ENCODE measurements at places on chromosomes 12 and 14.
A peak's percentile ranks its signal among the peaks of the same experiment; 100 is the strongest.

DNA sequence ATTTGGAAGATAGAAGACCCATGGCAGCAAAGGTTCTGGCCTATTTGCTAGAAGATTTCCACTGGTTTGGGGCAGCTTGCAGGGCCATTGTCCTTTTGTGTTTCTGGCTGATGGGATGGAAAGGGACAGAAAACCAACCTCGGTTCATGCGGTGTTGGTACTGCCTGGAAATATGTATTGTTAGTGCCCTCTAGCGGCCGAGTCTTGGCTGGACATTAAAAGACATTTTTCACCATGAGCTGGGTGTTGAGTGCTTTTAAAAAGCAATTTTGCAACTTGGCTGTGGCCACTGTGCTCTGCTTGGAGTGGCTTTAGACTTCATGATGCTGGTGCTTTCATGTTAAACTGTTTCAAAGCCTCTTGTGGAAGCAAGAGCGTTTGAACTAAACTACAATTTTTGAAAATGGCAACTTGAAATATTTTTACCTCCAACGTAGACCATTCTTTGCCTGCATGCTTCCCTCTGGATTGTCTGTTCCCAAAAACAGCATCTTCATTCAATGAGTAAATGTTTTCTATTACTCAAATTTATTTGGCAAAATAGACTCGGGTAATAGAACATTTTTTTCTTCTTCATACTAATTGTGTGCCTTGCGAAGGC is 102.7 kb upstream of the TBX5 start:
- no peak for DNase-seq

DNA sequence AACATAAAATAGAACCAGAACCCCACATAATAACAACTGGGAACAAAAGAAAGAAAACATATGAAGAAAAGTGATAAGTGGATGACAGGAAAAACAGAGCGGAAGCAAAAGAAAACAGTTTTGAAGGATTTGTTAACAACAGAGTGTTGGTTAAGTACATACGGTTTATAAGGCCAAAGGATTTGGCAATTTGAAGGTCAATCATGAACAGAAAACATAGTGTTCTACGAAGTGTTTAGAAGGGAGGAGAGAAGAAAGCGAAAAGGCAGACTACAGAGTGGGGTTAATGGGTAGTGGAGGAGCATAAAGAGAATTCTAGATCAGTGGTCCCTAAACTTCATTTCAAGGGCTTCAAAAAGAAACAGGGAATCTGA is 3.9 kb upstream of the AP4S1 start:
- no peak for DNase-seq

DNA sequence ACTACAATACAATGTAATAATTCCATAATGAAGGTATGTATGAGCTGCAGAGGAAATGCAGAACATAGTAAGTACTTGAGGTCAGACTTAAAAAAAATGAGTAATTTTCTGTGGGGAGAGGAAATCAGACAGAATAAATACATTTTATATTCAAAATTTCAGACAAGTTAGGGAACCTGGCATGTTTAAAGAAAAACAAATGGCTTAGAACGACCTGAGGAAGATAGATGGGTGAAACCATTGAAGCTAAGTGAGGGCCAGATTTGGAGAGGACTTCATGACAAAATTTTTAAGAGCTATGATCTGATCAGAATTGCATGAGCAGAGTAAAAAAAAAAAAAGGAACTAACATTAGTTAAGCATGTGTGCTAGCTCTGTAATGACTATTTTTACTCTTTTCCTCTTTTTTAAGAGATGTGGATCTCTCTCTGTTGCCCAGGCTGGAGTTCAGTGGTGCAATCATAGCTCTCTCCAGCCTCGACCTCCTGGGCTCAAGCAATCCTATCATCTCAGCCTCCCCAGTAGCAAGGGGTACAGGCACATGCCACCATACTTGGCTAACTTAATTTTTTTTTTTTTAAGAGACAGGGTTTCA is 157.6 kb upstream of the PDE3A start:
- no peak for DNase-seq

GRCh38 chr12:79925492-79925891 is 9.4 kb downstream of the PPP1R12A start:
- DNase-seq = no peak

DNA sequence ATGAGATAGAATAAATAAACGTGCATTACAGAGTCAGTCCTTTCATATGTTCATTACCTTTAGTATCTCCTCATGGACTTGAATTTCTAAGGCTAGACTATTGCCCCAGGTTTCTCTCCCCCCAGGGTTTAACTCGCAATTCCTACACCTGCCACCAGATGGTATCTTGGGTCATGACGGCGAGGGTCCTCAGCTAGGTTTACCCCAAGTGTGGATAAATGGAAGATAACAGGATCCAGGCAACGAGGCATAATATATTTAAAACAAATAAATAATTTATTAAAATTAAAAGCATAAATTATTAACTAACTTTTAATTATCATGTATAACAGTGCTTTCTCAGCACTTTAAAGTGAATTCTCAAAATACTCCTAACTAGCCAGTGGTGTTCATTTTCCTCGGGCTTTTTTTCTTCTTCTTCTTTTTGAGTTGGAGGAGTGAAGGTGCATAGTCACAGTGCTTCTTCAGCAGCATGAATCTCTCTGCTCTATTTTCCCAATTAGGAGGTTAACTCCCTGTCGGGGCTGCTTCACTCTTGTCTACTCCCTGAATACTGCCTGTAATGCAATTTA is 243.5 kb upstream of the CAND1 start:
- no peak for DNase-seq

DNA sequence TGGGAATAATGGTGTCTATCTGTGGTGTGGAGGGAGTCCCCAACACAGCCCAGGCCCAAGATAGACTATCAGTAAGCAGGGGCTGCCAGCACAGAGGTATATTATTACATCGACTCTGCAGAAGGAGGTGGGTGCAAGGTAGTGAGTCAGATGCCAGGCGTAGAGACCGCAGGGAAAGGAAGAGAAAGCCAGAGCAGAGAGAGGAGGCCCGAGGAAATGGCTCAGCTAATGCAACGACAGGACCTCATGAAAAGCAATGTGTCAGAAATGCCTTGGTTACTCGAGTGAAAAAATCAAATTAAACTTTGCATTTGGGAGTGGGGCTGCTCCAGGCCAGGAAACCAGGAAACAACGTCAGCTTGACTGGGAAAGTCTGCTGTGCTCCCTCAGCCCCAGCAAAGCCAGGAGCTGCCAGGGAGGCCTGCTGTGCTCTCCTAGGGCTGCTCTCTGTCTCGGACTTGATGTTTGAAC is 173.2 kb downstream of the SUDS3 start:
- DNase-seq = no peak

GRCh38 chr12:124928912-124929530 is 14.6 kb upstream of the UBC start:
- no peak for DNase-seq

GRCh38 chr14:43410631-43411030 is 1096.5 kb downstream of the FSCB start:
- DNase-seq = no peak

DNA sequence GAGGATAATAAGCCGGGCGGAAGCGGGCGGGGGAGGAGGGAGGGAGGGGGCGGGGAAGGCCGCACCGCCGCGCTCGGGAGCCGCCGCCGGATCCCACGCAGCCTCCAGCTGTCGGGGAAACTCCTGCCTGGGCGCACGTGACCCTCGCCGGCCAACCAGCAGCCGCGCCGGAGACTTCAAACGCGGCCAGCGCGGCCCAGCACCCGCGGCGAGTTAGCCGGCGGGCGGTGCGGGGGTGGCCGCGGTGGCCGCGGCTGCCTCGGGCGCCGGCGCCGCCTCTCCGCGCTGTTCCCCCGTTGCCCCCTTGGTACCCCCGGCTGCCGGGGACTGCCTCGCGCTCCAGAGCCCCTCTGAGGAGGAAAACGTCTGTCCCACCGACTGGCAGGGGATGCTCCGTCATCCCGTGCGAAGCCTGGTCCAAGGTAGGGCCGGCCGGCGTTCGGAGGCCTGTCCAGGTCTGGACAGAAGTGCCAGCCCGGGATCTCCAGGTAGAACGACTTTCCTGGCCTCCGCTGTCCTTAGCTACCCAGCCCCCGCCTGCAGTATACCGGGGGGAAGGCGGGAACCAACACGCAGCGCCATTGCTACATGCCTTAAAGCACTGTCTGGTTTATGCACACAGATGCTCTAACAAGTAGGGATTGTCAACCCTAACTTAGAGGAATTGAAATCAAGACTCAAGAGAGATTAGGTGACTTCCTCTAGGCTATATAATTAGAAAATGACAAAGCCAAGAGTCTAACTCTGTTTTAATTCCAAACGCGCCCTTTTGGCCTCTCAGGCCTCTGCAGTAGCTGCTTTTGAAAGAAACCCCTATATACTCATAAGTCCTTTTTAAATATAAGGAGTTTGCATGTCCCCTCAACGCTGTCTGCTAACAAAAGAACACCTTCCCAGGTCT is at the start of gene YAF2:
YAF2 (minus strand) TSS at position 9 of the 901 bp plus-strand sequence. CDS start 68 bp downstream, outside the sequence.
- peak; percentile 69 for DNase-seq

DNA sequence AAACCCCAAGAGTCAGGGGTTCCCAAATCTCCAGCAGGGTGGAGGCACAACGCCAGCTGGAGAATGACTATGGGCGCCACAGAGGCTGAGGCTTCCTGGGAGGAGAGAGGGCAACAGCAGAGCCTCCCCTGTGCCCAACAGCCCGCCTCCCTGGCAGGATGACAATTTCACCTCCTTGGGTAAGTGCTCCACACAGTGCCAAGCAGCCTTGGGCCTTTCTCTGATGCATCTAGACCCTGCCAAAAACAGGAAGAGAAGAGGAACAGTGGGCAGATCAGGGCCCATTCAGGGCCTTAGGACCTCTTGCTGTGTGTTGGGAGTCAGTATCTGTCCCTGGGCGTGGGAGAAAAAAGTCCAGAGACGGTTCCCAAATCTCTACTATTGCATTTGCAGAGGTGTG is 5.0 kb upstream of the OR10P1 start:
- no peak for DNase-seq

DNA sequence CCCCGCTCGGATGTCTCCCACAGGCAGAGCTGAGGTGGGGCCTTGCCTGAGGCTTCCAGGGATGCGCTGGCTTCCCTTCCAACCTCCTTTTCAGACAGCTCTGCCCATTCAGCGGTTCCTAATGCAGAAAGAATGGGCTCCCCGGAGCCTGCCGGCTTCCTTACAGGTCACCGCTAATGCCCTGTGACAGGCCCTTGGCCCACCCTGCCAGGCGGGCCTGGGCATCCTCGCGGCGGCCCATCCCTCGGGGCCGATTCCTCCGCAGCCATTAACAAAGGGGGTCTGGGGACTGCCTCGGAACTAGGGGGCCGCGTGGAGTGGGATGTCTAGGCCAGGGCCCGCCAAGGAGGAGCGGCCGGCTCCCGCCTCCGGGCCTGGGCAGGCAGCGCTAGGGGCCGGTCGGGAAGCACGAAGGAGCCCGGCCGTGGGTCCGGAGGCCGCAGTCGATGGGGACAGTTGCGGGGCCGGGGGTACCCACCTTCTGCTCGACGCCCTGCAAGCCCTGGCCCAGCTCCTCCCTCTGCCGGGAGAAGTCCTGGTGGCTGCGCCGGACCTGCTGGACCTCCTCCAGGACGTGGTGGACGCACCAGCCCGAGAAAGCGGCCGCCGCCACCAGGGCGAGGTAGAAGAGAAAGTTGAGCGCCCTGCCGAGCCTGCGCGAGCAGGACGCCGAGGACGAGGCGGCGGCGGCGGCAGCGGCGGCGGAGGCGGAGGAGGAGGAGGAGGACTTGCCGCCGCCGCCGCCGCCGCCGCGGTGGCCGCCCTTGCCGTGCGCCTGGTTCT is 738 bp downstream of the CKAP4 start:
- no peak for DNase-seq

- no peak for DNase-seq
Measured at GRCh38 chr12:95318071-95318545, 100.5 kb downstream of the VEZT start.

DNA sequence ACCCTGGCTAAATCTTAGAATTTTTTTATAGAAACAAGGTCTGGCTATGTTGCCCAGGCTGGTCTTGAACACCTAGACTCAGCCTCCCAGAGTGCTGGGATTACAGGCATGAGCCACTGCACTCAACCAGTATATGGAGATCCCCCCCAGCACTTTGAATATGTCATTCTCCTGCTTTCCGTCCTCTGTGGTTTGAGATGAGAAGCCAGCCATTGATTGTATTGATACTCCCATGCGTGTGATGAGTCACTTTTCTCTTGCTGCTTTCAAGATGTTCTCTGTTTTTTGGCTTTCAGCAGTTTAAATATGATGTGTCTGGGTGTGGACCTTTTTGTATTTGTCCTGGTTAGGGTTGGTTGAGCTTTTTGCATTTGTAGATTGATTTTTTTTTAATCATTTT is 75.2 kb upstream of the DNM1L start:
- peak; percentile 58 for DNase-seq

DNA sequence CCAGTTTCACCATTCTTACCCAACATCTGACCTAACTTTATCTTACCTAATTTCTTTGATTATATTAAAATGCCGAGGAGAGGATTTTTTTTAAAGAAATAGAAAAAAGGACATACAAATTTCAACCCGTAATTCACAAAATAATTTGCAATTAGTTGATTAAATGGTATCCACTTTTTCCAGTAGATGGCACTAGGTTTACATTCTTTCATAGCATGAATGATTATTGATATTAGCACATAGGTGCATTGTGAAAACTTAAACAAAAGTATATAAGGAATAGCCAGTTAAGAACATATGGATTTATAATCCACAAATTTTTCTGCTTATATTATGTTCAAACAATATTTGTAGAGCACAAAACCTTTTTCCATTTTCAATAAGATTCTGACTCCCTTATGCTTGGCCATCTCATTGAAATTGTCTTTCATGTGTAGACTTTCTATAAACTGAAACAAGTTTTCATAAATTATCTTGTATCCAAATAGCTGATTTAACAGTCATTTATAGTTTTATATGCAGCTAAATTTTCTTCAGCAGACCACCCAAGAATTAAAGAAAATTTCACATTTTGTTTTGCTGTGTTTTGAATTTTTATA is 35.3 kb downstream of the MSRB3 start:
- DNase-seq = no peak

GRCh38 chr12:133106253-133106652 is 23.8 kb downstream of the ZNF891 start:
- DNase-seq = no peak

- DNase-seq = no peak
Measured at GRCh38 chr12:131776237-131776889, 51.8 kb upstream of the MMP17 start.

GRCh38 chr12:51809193-51809592 is 39.3 kb downstream of the FIGNL2 start:
- DNase-seq = no peak

DNA sequence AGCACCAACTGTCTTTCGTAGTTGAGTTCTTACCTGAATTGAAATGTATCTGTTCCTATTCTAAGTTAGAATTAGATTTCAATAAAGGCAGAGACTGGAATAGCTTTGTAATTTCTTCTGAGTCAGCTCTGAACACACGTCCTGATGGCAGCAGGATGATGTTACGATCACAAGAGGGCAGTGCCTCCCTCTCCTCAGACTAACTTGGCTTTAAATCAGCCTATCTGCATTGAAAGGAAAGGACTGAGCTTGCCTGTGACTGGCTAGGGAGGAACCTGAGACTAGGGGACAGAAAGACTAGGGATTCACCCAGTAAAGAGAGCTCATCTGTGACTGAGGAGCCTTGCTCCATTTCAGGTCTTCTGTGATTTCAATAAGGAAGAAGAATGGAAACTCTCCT is 323.7 kb upstream of the OR4E1 start:
- no peak for DNase-seq

- DNase-seq = no peak
Measured at GRCh38 chr14:68345738-68346137, 447.1 kb downstream of the ZFP36L1 start.

All from AG09319 (cell line).